ENCODE measurements at places on chromosomes 1 and 21.

- no peak for DNase-seq
Measured at GRCh38 chr1:226480461-226480860, 68.1 kb upstream of the STUM start.

GRCh38 chr1:20339811-20340457 is 49.3 kb downstream of the VWA5B1 start:
- DNase-seq = no peak

GRCh38 chr1:67228791-67229190 is 62.5 kb downstream of the IL23R start:
- DNase-seq = no peak

- DNase-seq = peak; percentile 42
Measured at GRCh38 chr1:12604114-12604874, 13.7 kb downstream of the DHRS3 start.

GRCh38 chr1:1053682-1054081 is 20.4 kb downstream of the RNF223 start:
- no peak for DNase-seq

Data from activated CD4-positive, alpha-beta T cell treated with anti-CD3 and anti-CD28 coated beads for 24 hours (primary cell).